Renal cortex interstitium (tissue), 15 donors: ENCODE measurements at places on chromosomes 12 and 14. TPM values are rescaled to one million over a fixed set of nuclear protein-coding genes. Genes with fewer than 3 reads are reported as not detected.

- peak; percentile 34 for DNase-seq
Observed at GRCh38 chr12:77724367-77724957, 106.2 kb upstream of the NAV3 start.

DNA sequence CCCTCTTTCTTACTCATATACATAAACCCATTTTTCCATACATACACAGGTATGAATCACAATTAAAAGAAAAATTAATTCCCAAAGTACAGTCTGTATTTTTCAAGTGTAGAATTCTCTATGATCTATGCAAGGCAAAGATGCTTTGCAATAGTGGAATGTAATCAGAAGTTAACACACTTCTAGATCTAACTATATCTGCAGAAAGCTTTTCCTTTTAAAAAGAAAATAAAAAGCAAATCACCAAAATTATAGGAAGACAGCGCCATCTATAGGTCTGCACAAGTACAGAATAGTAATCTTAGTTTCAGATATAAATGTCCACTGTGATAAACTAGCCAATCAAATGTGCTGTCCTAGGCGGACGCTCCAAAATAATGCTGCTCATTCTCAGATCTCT is 22.0 kb downstream of the SLC25A21 start:
- DNase-seq: no peak

DNA sequence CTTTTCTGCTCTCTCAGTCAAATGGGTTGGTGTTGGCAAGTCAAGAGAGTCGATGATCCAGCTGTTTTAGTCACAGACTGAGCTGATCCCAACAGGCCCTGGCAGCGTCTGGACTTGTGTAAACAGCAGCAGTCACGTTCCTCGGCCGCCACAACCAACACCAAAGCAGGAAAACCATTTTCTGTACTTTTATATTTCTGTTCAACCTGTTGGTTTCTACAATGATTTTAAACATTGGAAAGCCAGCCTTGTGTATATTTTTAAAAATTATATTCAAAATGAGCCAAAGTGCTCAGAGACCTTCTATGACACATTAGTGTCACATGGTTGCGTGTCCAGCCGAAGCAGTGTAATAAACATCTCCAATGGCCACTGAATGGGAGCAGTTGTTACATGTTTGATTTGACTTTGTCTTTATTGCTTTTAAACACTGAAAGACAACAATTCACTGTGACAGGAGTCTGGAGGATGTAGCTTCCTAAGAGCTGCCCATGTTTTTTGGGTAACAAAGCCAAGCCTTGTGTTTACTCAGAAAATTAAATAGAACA is 5.9 kb upstream of the SIVA1 start:
- DNase-seq: no peak

DNA sequence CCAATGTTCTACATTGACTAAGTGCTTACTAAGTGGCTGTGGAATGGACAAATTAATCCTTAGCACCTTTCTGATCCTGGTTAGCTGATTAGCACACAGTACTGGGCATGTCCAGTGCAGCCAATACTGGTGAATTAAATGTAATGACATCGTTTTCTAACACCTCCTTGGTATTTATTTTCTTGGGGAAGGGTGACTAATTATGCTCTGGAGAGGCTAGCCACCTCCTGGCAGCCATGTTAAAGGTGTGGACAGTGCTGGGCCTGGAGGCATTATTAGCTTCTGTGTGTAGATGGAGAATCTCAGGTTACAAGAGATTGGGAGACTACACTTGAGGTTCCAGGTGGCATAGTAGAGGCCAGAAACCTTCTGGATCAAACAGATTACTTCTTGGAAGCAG is 230.9 kb upstream of the DDHD1 start:
- no peak for DNase-seq

GRCh38 chr14:56341766-56342493 is 223.7 kb downstream of the PELI2 start:
- no peak for DNase-seq

GRCh38 chr12:57604992-57605810 is 577 bp downstream of the DTX3 start:
- no peak for DNase-seq

GRCh38 chr12:104022786-104023185 is 27.2 kb downstream of the GLT8D2 start:
- DNase-seq: no peak

DNA sequence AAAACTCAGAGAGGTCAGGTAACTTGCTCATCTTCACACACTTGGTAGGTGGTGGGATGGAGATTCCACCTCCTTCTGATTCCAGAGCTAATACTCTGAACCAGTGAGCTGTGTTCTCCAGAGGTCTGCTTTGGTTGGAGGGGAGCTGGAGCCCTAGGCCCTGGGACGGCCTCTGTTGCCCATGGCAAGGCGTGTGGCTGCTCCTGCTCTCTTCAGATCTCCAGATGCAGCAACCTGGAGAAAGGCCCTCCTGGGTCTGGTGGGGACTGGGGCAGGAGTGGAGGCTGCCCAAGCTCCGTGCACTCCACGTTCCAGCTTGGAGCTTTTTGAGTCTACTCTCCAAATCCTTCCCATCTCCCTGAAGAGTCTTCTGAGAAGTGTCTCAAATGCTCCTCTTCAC is 10.7 kb downstream of the CCND2 start:
- no peak for DNase-seq

VDR gene
- 3.1 TPM for polyA plus RNA-seq

TMPRSS12 gene
- 0.12 TPM for polyA plus RNA-seq

CLEC4C gene
- not detected for polyA plus RNA-seq

CLMN gene
- 19.7 TPM for polyA plus RNA-seq

ADAMTS20 gene
- polyA plus RNA-seq: 0.80 TPM

CLEC2B gene
- 3.1 TPM for polyA plus RNA-seq

PIWIL1 gene
- polyA plus RNA-seq: 0.43 TPM

LRRK2 gene
- 28.5 TPM for polyA plus RNA-seq
